ENCODE measurements at places on chromosomes 1 and 21. TPM values are rescaled to one million over a fixed set of nuclear protein-coding genes. Genes with fewer than 3 reads are reported as not detected.

DNA sequence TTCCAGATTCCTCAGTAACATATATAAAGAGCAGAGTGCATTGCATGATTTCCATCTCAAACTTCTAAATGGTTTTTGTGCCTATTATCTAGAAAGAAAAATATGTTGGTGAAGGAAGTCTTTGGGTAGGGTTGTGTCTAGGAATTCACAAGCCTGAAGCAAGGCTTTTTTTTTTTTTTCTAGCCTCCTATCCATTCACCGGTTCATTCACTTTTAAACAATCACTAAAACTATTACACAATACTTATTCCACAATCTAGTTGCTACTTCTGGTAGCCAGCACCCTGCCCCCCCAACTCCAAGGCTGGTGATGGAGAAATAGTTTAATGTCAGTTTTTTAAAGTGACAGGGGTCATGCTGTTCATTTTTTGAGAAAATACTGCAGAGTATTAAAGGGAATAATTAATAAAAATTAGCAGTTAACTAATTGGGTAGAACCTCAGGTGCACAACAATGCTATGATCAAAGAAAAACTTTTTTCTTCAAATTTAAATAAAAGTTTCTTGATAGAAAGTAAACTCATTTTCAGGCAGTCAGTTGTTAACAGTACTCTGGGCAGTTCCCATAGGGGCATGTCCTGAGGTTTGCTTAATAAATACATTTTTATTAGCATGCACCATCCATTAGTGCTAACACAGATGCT lies 10.9 kb downstream of the IRF2BP2 start:
- peak overlapping the region; percentile 100 for H3K27ac ChIP-seq
- H3K4me1 ChIP-seq: peaks cover 35% of the 10 kb centered on the region
- H3K4me3 ChIP-seq: peak overlapping the region; percentile 55
- no peaks in the 10 kb centered on the region for H3K27me3 ChIP-seq
- no peaks in the 10 kb centered on the region for H3K36me3 ChIP-seq
- no peak for DNase-seq

TBX15 gene
- 0.50 TPM for total RNA-seq

- no peaks in the 10 kb centered on the region for H3K4me1 ChIP-seq
- no peak overlapping the region for H3K27ac ChIP-seq
- no peak for DNase-seq
These were observed 489.3 kb upstream of the VAMP3 start for GRCh38 chr1:7281821-7282220.

DNA sequence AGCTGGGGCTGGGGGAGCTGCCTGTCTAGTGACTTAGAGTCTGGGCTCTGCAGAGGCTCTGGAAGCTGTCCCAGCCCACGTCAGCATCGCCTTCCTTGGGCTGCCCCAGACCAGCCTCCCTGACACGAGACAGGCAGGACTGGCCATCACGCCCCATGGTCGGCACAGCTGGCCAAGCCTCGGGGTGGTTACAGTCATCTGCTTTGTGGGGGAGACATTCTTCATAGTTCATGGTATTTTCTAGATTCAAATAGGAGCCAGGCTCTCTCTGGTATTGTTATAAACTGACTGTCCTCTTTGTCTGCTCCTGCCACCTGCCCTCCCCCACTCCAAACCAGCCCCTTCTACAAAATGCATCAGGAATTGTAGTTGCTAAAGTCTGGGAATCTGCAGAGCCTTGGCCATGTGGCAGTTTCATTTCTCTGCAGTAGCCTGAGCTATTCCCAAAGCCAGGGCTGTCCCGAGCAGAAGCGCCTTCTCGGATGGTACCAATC lies 29.4 kb downstream of the OLFML2B start:
- H3K36me3 ChIP-seq: peaks cover 26% of the 10 kb centered on the region
- peak; percentile 18 for DNase-seq
- H3K27ac ChIP-seq: peak overlapping the region; percentile 8

FCRL6 gene
- 0.73 TPM for total RNA-seq

DNA sequence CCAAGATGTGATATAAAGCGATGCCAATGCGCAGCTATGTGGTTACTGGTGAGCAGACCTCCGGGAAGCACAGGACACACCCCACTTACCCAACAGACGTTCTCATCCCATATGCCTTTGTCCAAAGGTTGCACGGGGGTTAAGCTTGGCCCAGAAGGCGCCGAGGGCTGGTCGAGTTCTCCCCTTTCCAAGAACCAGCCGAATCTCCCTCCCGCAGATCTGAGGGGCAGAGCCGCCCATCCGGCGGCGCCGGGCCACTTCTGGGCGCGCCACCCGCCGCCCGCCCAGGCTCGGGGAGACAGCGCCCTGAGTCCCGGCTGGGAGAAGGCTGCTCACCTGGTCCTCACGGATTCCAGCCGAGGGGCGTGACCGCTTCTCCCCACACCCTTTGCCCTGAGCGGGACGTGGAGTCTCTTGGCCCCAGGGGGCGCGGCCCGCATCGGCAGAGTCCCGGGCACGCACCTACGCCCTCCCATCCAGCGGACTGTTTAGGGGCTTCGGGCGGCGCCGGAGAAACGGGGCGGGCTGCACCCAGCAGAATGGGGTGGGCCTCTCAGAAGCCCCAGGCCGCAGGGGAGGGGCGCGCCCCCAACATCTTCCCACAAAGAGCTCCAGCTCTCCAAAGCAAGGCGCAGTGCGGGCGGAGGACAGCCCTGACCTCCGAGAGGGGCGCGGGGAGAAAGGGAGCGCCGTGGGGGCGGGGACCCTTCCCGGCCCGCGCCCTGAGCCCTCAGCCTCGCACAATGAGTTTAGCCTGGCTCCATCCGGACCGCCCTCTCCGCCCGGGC lies 615 bp downstream of the GPR161 start:
- peak overlapping the region; percentile 22 for H3K27ac ChIP-seq
- H3K36me3 ChIP-seq: no peaks in the 10 kb centered on the region
- H3K4me3 ChIP-seq: peak overlapping the region; percentile 82
- peaks cover 10% of the 10 kb centered on the region for H3K4me1 ChIP-seq

GRCh38 chr1:210677533-210677932 lies 348.8 kb downstream of the HHAT start:
- H3K36me3 ChIP-seq: no peaks in the 10 kb centered on the region
- H3K27me3 ChIP-seq: no peaks in the 10 kb centered on the region
- H3K4me3 ChIP-seq: no peak overlapping the region
- H3K4me1 ChIP-seq: no peaks in the 10 kb centered on the region
- no peak overlapping the region for H3K27ac ChIP-seq
- no peak for DNase-seq

- peaks cover 73% of the 10 kb centered on the region for H3K4me1 ChIP-seq
- no peaks in the 10 kb centered on the region for H3K36me3 ChIP-seq
- H3K27me3 ChIP-seq: no peaks in the 10 kb centered on the region
- H3K27ac ChIP-seq: no peak overlapping the region
These were observed 7.4 kb downstream of the COP1 start for GRCh38 chr1:176199707-176200106.

- H3K27me3 ChIP-seq: no peaks in the 10 kb centered on the region
- DNase-seq: no peak
- no peaks in the 10 kb centered on the region for H3K4me1 ChIP-seq
- no peak overlapping the region for H3K27ac ChIP-seq
- no peak overlapping the region for H3K4me3 ChIP-seq
These were observed 97.4 kb downstream of the LACTBL1 start for GRCh38 chr1:22875241-22875640.

ERG gene
- total RNA-seq: 27.6 TPM

GRCh38 chr1:173553312-173553711 lies 49.6 kb downstream of the SLC9C2 start:
- DNase-seq: no peak
- H3K27me3 ChIP-seq: no peaks in the 10 kb centered on the region
- H3K27ac ChIP-seq: no peak overlapping the region
- no peak overlapping the region for H3K4me3 ChIP-seq
- no peaks in the 10 kb centered on the region for H3K4me1 ChIP-seq

GRCh38 chr1:11851180-11851579 lies 3.6 kb upstream of the NPPA start:
- H3K4me3 ChIP-seq: no peak overlapping the region
- no peak for DNase-seq
- H3K4me1 ChIP-seq: no peaks in the 10 kb centered on the region
- H3K36me3 ChIP-seq: no peaks in the 10 kb centered on the region
- H3K27me3 ChIP-seq: no peaks in the 10 kb centered on the region
- no peak overlapping the region for H3K27ac ChIP-seq

- H3K36me3 ChIP-seq: no peaks in the 10 kb centered on the region
These were observed 116.5 kb downstream of the KCNK1 start for GRCh38 chr1:233730380-233730779.

DNA sequence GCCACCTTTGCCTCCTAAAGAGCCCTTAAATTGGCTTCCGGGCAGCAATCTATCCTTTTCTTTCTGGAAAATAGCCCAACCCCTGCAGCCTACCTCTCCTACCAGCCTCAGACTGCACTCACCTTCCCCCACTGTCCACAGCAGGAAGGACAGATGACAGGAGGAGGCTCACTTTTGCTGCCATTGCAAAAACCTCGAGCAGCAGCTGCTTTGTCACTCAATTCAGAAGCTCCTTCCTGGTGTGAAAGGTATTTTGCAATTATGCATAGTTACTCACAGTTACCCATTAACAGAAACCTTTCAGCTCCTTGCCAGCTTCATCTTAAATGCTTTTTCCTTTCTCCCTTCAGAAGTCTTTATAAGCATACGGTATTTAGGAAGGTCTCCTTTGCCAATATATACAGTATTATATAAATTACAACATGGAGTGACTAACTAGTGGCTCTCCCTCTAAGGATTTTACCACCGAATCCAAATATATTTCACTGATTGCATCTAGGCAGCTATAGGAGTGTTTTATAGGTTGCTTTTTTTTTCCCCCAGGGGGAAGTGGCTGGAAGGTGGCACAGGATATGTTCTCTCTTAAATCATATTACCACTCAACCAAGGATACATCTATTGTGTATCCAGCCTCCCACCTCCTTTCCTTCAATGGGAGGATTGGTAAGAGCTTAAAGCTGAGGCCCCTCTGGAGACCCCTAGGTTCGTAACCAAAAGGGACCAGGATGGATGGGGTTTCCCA lies 142.1 kb upstream of the IPO9 start:
- peak overlapping the region; percentile 3 for H3K27ac ChIP-seq
- H3K4me3 ChIP-seq: no peak overlapping the region

DNA sequence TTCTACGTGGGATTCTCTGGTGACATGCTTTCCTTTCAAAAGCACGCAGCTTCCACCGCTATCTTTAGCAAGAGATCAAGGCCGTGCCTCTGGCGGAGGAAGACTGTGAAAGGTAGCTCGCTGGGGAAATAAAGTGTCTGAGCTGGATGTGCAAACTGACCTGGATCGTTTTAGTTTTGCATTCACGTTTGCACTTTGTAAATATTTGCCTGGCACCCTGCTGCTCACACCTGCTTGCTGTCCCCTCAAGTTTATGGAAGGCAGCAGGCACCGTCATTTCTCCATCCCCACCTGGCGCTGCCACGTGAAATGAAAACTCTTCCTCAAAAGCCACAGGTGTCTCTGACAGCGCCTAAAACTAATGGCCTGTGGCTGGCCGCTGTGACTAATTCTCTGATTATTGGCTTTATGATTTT lies 44.0 kb upstream of the TARDBP start:
- no peaks in the 10 kb centered on the region for H3K36me3 ChIP-seq
- H3K4me3 ChIP-seq: no peak overlapping the region
- no peak for DNase-seq
- no peaks in the 10 kb centered on the region for H3K27me3 ChIP-seq
- H3K4me1 ChIP-seq: peaks cover 26% of the 10 kb centered on the region

DNA sequence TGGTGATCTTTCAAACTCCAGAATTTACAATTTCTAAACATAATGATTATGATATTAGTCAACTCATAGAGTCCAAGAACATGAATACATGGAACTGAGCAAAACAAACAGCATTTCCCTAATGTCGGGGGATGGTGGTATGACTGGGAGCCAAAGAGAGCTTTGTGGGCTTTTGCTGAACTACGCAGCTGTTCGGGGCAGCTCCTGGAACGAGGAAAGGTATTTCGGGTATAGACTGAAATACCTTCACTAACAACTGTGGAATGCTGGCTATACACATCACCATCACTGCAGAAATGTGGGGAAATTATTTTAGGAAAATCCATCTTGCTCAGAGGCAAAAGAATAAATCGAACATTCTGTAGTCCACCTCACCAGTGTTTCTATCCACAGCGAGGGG lies 30.2 kb upstream of the VPS26C start:
- H3K36me3 ChIP-seq: no peaks in the 10 kb centered on the region
- no peaks in the 10 kb centered on the region for H3K27me3 ChIP-seq
- no peak for DNase-seq
- no peak overlapping the region for H3K4me3 ChIP-seq

- H3K4me3 ChIP-seq: no peak overlapping the region
- no peaks in the 10 kb centered on the region for H3K36me3 ChIP-seq
- peak; percentile 56 for DNase-seq
- no peak overlapping the region for H3K27ac ChIP-seq
- H3K27me3 ChIP-seq: no peaks in the 10 kb centered on the region
These were observed 11.7 kb downstream of the KIF26B start for GRCh38 chr1:245166471-245166885.

SLAMF6 gene
- 2.8 TPM for total RNA-seq

DNA sequence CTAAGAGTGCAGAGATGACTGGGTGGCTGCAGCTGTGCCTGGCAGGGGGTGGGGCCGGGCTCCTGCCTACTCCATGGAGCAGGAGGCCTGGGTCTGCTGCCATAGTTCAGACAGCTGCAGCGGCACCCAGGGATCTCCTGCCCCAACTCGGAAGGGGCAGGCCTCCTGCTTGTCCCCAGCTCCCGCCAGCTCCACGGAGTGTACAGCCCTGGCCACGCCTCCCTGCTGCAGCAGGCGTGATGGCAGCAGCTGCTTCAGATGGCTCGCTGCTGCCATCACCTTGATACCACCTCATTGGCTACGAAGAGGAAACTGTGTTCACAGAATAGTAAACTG lies 35.9 kb downstream of the ACTL8 start:
- no peaks in the 10 kb centered on the region for H3K27me3 ChIP-seq
- no peak overlapping the region for H3K27ac ChIP-seq
- no peaks in the 10 kb centered on the region for H3K4me1 ChIP-seq
- H3K4me3 ChIP-seq: no peak overlapping the region
- DNase-seq: no peak

DNA sequence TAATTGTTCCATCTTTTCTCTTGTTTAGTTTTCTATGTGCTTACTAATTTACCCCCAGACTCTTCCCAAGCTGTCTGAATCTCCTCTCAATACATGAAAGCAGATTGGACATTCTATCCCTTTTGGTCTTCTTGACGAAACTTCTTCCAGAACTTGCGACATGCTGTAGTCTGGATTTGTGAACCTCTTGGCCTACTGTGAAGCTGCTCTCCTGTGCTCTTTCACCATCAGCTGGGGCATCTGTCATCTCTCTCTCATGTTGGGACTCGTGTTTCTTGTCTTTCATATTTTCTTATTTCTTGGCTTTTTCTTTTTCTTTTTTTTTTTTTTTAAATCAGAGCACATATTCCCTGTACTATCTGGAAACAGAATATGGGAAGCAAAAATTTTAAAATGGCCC lies 6.8 kb downstream of the CPT2 start:
- no peaks in the 10 kb centered on the region for H3K27me3 ChIP-seq
- no peak for DNase-seq

GRCh38 chr1:82377201-82377884 lies 576.6 kb downstream of the ADGRL2 start:
- no peaks in the 10 kb centered on the region for H3K36me3 ChIP-seq
- H3K27ac ChIP-seq: no peak overlapping the region
- DNase-seq: no peak
- no peaks in the 10 kb centered on the region for H3K4me1 ChIP-seq
- H3K4me3 ChIP-seq: no peak overlapping the region

- H3K27ac ChIP-seq: no peak overlapping the region
- no peaks in the 10 kb centered on the region for H3K4me1 ChIP-seq
- no peak for DNase-seq
- H3K27me3 ChIP-seq: no peaks in the 10 kb centered on the region
- H3K36me3 ChIP-seq: no peaks in the 10 kb centered on the region
These were observed 413.9 kb downstream of the ADGRL2 start for GRCh38 chr1:82214606-82215005.

Measured in left lung (tissue), 14 donors.